NCI-H774 (cell line): ENCODE measurements at places on chromosomes 11 and 22.

- no peak for DNase-seq
Observed at GRCh38 chr11:31236143-31236542, 133.4 kb downstream of the DCDC1 start.

GRCh38 chr11:33622806-33623205, 77.8 kb downstream of the C11orf91 start:
- DNase-seq, result no peak

DNA sequence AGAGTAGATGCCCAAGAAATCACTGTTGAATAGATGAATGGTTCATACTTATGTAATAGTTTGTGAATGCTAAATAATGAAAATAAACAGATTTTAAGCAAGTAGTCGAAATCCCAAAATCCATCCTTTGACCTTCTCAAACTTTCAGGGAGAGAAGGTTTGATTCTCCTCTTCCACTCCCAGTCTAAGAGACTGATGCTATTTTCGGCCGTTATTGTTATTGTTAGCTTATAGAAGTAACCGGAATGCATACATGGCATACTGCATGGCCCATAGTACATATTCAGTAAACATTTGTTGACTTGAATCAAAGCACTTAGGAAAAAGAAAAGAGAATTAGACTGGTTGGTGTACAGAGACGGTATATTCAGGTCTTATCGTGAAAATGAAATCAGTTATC, 76.6 kb downstream of the NAV2 start:
- DNase-seq, result no peak

- DNase-seq, result no peak
Observed at GRCh38 chr11:102467853-102468580, 15.5 kb upstream of the TMEM123 start.

DNA sequence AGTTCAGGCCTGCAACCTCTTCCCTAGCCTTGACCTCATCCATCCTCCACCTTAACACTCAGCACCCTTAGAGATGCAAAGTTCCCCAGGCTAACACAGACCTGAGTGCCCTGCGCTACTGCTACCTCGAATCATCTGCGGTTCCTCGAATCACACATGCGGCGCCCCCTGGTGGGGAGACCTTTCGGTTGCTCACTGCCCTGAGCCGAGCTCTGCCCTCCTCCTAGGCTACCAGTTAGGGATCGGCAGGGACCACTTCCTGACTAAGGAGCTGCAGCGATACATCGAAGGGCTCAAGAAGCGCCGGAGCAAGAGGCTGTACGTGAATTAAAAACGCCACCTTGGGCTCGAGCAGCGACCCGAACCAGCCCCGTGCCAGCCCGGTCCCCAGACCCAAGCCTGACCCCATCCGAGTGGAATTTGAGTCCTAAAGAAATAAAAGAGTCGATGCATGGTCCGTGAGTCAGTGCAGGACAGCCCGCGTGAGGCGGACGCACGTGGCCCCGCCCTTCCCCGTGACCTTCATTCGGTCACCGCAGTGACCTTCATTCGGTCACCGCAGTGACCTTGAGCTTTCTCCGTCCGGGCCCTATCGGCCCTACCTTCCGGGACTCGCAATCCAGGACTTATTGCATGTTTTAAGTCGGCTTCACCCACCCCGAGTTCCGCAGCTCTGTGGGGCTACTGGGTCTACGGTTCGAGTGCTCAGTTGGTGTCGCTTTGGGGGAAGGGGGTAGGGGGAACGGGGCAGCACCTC, 830 bp upstream of the ESRRA start:
- peak; percentile 85 for DNase-seq
